Gastroesophageal sphincter (tissue), 4 donors: ENCODE measurements at places on chromosomes 13 and 19. TPM values are rescaled to one million over a fixed set of nuclear protein-coding genes. Genes with fewer than 3 reads are reported as not detected.

GRCh38 chr13:66745307-66745706, 484.8 kb downstream of the PCDH9 start:
- no peak for ATAC-seq

- ATAC-seq, result no peak
These were observed 46.4 kb downstream of the N4BP2L1 start for GRCh38 chr13:32381539-32381938.

DNA sequence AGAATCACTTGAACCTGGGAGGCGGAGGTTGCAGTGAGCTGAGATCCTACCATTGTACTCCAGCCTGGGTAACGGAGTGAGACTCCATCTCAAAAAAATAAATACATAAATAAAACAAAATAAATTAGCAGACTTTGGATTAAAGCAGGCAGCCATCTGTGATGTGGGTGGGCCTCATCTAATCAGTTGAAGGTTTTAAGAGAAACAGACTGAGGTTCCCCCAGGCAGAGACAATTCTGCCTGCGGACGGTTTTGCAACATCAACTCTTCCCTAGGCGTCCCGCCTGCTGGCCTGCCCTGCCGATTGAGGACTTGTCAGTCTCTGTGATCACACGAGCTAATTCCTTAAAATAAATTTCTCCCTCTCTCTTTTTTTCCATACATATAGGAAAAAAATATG, 23.7 kb downstream of the ATCAY start:
- ATAC-seq, result no peak

GRCh38 chr19:47074621-47075020, 26.2 kb upstream of the TMEM160 start:
- ATAC-seq, result no peak

The C19orf25 gene
- total RNA-seq, result 26.6 TPM

GRCh38 chr13:84870190-84870589, 929.0 kb downstream of the SLITRK6 start:
- ATAC-seq, result no peak

The CYP2A13 gene
- not detected for total RNA-seq

- ATAC-seq, result no peak
These were observed 22.2 kb downstream of the ZNF175 start for GRCh38 chr19:51593138-51593890.

GRCh38 chr13:46077265-46077664, 24.7 kb upstream of the ZC3H13 start:
- no peak for ATAC-seq

DNA sequence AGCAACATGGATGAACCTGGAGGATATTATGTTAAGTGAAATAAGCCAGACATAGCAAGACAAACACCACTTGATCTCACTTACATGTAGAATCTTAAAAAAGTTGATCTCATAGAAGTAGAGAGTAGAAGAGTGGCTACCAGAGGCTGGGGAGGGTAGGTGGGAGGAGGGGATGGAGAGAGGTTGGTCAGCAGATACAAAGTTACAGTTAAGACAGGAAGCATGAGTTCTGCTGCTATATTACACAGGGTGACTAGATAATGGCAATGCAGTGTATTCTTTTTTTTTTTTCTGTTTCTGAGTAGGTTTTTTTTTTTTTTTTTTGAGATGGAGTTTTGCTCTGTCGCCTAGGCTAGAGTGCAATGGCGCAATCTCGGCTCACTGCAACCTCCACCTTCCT, 15.2 kb upstream of the THSD1 start:
- no peak for ATAC-seq

GRCh38 chr13:45416516-45417128, 1.6 kb downstream of the SLC25A30 start:
- no peak for ATAC-seq

The TTC9B gene
- total RNA-seq, result not detected

- no peak for ATAC-seq
These were observed 412.8 kb downstream of the ZNF536 start for GRCh38 chr19:30784850-30785457.

- ATAC-seq, result no peak
These were observed 702.9 kb upstream of the PCDH9 start for GRCh38 chr13:67932991-67933390.

GRCh38 chr13:40120781-40121180, 465.3 kb downstream of the COG6 start:
- ATAC-seq, result no peak

GRCh38 chr19:50000841-50001557, 24.2 kb downstream of the VRK3 start:
- ATAC-seq, result no peak

DNA sequence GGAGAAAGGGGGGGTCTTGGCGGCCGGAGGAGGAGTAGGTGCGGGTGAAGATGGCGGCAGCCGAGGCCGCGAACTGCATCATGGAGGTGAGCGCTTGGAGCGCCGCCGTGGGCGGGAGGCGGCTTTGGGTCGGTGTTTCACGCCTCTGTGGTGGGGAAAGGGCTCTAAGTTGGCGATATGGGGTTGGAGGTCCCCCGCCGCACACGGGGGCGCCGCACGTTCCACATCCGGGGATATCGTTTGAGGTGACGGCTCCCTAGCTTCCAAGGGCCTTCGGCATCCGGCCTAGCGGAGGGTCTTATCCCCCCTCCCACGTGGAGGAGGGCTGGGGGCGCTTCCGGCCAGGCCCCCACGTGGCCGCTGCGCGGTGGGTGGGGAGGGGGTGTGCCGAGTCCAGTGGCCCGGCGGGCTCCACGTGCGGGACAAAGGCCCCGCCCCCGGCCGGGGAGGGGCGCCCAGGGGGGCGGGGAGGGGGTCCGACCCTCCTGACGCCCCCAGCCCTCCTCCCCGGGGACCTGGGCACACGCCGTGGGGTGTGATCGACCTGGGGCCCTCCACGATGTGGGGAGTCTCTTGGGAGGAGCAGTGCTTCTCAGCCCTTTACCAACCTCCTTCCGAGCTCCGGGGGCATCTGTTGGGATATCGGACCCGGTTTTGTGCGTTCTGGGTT, at the start of gene PRMT1:
PRMT1 (plus strand) TSS at position 41 of the 670 bp plus-strand sequence; CDS start at position 51, 10 bp downstream.
- ATAC-seq, result no peak

- no peak for ATAC-seq
These were observed 3.6 kb downstream of the TRIP10 start for GRCh38 chr19:6743066-6743465.

The TSSK6 gene
- total RNA-seq, result 0.81 TPM

The CERS4 gene
- total RNA-seq, result 30.3 TPM

- ATAC-seq, result no peak
These were observed 269.6 kb downstream of the DNAJC15 start for GRCh38 chr13:43293008-43293407.

The NLRP4 gene
- not detected for total RNA-seq

GRCh38 chr13:22161871-22162270, 491.0 kb downstream of the FGF9 start:
- no peak for ATAC-seq

DNA sequence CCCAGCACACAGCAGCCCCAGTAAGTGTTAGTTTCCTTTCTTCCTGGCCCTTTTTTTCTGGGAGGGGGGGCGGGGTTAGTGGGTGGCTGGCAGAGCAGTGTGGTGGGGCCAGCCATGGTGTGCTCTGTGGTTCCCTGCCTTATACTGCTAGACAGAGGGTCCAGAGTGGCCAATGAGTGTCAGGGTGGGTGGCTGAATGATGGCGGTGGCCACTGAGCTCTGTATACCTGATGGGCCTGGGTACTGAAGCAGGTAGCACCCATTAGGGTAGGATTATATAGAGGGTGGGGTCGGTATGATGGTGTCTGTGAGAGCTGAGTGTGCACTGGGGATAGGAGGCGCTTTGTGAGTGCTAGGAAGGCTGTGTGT, 13.8 kb downstream of the CIC start:
- ATAC-seq, result no peak

The ZNF730 gene
- total RNA-seq, result not detected

DNA sequence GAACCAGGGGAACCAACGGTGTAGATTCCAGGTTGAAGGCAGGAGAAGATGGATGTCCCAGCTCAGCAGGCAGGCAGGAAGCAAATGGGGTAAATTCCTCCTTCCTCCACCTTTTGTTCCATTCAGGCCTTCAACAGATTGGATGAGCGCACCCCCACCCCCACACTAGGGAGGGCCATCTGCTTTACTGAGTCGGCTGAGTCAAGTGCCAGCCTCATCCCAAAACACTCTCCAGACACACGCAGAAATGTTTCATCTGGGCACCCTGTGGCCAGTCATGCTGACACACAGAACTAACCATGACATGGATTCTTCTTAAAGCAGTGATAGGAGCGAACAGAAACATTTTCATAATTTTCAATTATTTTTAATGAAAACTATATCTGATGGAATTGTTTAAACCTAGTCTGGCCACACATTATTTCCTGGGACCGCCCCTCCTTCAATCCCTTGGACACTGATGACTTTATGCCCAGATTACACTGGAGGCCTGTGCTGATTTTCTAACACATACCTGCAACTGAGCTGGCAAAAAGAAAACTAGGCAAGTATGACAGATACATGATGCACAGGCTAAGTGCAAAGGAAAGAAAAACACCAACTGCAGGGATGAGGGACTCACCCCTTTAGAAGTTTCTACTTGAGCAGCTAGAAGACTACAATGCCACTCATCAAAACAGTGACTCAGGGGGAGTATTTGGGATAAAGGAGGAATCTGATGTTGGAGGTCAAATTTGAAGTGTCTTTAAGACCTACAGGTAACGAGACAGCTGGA, 154.2 kb downstream of the TNFRSF19 start:
- ATAC-seq, result no peak

DNA sequence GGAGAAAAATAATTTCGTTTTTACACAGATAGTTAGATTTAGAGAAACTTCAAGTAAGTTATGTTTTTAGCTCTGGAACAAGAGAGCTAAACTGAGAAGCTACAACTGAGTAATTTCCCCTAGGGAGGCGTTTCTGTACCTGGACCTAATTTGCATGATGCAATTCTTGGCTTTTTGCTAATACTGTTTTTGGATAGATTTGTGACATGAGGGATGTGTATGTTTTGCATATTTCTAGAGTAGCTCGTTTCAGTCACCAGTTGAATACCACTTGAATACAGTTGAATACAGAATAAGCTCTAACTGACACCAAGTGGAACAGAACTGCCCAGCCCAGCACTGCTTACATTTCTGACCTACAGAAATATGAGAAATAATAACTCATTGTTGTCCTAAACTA, 1227.9 kb upstream of the SPRY2 start:
- ATAC-seq, result no peak

- no peak for ATAC-seq
These were observed 59.7 kb downstream of the KCTD12 start for GRCh38 chr13:76826527-76826926.

The CYP2B6 gene
- total RNA-seq, result not detected

DNA sequence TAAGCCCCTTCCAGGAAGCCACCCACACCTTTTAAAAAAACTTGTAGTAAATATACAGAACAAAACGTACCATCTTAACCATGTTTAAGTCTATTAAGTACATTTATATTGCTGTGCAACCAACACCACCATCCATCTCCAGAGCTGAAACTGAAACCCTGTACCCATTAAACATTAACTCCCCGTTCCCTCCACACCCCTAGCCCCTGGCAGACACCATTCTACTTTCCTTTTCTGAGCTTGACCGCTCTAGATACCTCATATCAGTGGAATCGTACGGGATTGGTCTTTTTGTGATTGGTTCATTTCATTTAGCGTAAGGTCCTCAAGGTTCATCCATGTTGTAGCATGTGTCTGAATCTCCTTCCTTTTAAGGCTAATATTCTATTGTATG, 13.0 kb upstream of the SPATA13 start:
- ATAC-seq, result no peak

The GRK1 gene
- total RNA-seq, result not detected

- peak; percentile 65 for ATAC-seq
These were observed 167.6 kb downstream of the PTPRS start for GRCh38 chr19:5172859-5173630.

- ATAC-seq, result no peak
These were observed 6.8 kb downstream of the PLEKHJ1 start for GRCh38 chr19:2229103-2230032.

DNA sequence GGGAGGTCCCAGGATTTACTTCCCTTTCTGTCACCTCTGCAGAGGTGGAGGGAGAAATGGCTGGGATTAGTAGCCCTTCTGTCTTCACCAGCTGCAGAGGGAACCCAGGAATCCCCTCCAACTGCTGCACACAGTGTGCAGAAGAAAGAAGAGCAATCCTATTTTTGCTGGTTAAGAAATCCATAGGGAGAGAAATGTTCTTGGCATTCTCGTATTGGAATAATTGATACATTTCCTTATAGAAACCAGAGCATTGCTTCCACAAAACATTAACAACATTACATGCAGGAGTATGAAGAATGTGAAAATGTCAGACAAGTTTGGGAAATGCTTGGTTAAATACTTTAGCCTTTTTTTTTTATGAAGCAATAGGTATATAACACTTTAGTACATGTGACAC, 48.3 kb upstream of the KLF12 start:
- no peak for ATAC-seq

The P2RY11 gene
- total RNA-seq, result 5.9 TPM

DNA sequence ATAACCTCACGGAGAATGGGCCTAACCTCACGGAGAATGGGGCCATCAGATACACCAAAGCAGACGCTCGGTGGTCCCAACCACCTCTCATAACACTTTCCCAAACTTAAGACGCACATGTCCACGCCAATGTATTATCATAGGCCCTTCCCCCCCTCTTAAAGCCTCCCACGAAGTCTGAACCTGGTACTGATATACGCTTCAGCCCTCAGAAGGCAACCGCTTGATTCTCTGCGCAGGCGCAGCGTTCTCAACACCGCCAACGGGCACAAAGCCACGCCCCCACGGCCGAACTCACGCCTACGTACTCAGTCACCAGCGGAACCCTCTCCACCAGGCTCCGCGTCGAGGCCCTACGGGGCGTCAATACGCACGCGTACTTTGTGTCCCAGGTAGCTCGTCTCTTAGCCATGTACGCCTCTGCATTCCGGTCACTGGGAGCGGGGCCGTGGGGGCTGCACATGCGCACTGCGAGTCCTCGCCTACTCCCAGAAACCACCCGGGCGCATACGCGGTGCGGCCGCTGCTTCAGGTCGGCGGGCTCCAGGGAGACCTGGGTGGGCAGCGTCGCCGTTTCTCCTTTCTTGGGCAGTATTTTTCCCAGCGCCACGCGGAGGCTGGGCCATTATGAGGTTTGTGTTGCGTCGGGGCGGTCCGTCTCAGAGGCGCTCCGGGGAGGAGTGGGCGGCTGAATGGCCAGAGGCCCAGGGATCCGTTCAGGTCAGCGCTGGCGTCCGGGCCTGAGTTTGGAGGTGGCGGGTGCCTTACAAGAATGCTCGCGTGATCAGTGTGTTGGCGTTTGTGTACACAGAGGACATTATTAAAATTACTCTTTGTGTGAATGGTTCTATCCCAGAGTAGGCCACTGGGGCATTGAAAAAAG, 25.3 kb downstream of the ZNF582 start:
- peak; percentile 100 for ATAC-seq

The FOXO1 gene
- total RNA-seq, result 52.4 TPM

GRCh38 chr19:14686411-14686810, 3.4 kb upstream of the ZNF333 start:
- ATAC-seq, result no peak

The C1QTNF9 gene
- 0.81 TPM for total RNA-seq

GRCh38 chr13:95204231-95204765, 97.0 kb downstream of the ABCC4 start:
- ATAC-seq, result no peak

DNA sequence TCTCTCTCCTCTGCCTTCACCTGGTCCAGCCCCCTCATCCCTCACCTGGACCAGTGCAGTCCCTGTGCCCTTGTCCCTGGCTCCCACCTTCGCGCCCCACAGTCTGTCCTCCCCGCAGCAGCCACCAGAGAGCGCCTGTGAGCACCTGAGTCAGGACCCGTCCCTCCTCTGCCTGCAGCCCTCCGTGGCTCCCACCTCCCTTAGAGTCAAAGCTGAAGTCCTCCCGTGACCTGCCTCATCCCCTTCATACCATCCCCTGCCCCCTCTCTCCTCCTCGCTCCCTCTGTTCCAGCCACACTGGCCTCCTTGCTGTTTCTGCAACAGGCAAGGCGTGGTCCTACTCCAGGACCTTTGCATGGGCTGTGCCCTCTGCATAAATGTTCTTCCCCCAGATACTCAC, 10.3 kb downstream of the CELF5 start:
- no peak for ATAC-seq
